HS-5 (cell line): ENCODE measurements at places on chromosomes 11 and 22.

DNA sequence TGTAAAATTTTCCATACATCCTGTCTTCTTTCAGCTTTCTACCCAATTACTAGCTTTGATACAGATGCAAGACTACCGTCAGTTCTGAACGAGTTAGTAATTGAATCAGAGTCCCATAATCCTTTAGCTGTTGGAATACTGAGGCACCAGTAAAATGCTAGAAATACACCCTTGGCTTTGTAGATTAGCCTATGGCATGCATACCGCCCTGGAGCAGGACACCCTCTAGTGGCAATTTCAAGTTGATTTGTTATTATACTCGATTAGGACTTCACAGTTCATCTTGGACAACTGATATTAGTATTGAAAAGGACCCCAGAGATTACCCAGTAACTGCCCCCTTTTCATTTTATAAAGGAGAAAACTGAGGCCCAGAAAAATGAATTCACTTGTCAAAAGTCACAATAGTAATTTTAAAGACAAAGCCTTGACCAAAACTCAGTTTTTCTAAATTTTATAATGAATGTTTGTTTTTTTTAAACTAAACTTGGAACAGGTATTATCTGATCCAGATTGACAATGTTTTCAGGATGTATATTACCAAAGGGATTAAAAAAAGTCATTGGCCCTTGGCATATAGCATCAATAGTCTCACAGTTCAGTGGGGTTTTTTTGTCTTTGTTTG lies 72.6 kb downstream of the HIPK3 start:
- DNase-seq = no peak

DNA sequence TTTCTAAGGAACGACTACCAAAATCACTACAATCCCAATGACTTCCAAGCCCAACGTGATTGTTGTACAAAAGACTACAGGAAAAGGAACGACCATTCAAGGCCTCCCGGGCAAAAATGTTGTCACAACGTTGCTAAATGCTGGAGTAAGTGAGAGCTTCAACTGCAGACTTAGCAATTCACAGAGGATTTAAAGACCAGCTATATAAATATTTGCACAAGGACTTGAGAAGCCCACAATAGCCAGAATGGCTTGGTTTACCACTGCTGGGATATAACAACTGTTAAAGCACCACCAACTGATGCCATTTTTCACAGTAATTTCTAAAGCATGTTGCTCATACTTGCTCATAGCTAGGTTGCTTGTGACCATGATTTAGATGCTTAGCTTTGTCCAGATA lies 78.3 kb downstream of the EMSY start:
- DNase-seq = no peak

- no peak for DNase-seq
These were observed 43.4 kb upstream of the MICAL2 start for GRCh38 chr11:12066799-12067508.

DNA sequence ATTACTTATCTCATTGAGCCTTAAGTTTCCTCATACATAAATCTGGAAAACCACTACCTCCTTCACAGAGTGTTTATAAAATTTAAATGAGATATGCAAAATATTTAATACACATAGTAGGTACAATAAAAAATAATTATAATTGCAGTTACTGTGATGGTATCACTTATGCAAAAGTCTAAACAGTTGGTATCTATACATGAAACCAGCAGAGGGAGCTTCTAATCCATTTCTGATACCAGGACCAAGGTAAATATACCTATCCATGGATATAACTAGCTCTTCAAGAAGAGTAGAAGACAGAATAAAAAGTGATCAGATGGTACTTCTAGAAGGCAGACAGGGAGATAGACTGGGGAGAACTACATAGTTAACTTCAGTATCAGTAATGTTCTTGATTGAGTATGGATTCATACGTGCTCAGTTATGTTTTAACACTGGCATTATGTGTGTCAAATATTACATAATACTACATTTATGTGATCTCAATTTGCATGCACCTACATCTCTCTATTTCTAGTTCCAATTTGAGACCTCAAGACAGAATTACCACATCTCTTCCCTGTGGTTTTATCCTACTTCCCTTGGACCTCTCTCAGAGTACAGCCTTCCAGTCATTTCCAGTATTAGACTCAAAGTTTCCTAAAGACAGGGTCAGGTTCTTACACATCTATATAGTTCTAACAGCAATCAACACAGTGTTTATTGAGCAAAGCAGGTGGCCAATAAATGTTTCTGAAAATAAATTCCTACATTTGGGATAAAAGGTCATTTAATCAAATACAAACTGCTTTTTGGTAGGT lies 13.7 kb upstream of the TSG101 start:
- DNase-seq = no peak

GRCh38 chr22:25628494-25628893 lies 64.0 kb downstream of the GRK3 start:
- no peak for DNase-seq

DNA sequence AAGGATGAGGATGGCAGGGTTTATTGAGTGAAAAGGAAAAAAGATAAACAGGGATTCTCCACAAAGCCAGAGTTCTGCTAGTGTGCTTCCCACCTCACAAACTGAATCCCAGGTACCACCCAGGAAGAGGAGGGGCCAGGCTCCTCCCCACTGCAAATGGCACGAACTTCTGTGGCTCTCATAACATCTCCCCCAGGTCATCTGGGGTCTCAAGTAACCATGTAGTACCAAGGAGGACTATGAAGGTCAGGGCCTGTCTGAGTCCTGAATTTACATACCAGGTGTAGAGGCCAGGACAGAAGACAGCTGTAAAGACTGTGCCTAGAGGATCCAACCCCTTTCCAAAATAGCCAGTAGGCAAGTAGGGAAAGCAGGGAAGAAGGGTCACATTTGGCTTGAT lies 25.7 kb upstream of the GNAZ start:
- DNase-seq = no peak

GRCh38 chr11:130522284-130522961 lies 74.0 kb downstream of the ADAMTS15 start:
- DNase-seq = peak; percentile 54

- DNase-seq = no peak
These were observed 571.2 kb downstream of the TBC1D22A start for GRCh38 chr22:47333625-47334024.

- no peak for DNase-seq
These were observed 13.5 kb downstream of the LRP5 start for GRCh38 chr11:68325907-68326220.
